Central memory CD8-positive, alpha-beta T cell (primary cell): ENCODE measurements at places on chromosomes 7 and 10.
A peak's percentile ranks its signal among the peaks of the same experiment; 100 is the strongest.

GRCh38 chr10:28620251-28620650 is 57.1 kb upstream of the BAMBI start:
- H3K27me3 ChIP-seq: no peaks in the 10 kb centered on the region
- H3K4me3 ChIP-seq: no peak overlapping the region
- H3K27ac ChIP-seq: no peak overlapping the region
- no peak for DNase-seq
- H3K36me3 ChIP-seq: peaks cover 53% of the 10 kb centered on the region

GRCh38 chr7:73647725-73648592 is 19.7 kb upstream of the VPS37D start:
- peak overlapping the region; percentile 50 for H3K27ac ChIP-seq
- peaks cover 18% of the 10 kb centered on the region for H3K4me1 ChIP-seq
- H3K4me3 ChIP-seq: peak overlapping the region; percentile 70
- peaks cover 5% of the 10 kb centered on the region for H3K36me3 ChIP-seq
- DNase-seq: no peak
- peaks cover 85% of the 10 kb centered on the region for H3K27me3 ChIP-seq

DNA sequence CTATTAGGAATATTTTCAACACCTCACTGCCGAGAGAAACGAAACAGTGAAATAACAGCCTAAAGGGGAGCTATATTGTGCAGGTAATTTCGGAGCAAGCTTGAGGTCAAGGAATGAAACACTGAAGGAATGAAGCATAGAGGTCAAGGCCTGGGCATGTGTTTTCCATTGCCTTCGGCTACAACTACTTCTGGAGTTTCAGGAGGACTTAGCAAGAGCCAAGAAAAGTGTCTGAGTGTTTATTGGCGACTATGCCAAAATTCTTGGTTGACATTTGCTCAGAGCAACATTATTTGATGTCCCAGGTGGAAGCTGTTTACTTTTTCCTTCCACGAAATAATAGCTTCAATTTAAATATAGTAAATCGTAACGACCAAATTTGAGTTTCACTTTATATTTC is 89.6 kb upstream of the IFRD1 start:
- H3K36me3 ChIP-seq: no peaks in the 10 kb centered on the region
- H3K4me3 ChIP-seq: no peak overlapping the region
- H3K4me1 ChIP-seq: no peaks in the 10 kb centered on the region

DNA sequence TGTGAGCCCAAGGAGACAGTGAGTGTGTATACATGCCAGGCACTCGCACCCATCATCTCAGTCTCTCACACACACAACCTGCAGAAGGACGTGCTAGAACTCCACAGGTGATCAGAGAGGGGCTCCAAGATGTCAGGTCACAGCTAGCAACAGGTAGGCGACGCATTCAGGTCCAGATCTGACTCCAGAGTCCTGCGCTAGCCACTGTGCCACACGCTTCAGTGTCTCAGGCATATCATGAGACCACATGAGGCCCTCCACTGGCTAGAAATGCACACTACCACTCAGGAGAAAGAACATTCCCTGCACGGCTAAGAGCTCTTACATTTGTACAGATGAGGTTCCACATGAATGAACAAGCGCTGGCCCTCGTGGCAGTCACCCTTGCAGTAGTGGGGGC is 11.5 kb downstream of the AKR1B1 start:
- no peak overlapping the region for H3K4me3 ChIP-seq
- H3K4me1 ChIP-seq: peaks cover 5% of the 10 kb centered on the region
- H3K27ac ChIP-seq: no peak overlapping the region
- peaks cover 36% of the 10 kb centered on the region for H3K36me3 ChIP-seq
- DNase-seq: no peak

DNA sequence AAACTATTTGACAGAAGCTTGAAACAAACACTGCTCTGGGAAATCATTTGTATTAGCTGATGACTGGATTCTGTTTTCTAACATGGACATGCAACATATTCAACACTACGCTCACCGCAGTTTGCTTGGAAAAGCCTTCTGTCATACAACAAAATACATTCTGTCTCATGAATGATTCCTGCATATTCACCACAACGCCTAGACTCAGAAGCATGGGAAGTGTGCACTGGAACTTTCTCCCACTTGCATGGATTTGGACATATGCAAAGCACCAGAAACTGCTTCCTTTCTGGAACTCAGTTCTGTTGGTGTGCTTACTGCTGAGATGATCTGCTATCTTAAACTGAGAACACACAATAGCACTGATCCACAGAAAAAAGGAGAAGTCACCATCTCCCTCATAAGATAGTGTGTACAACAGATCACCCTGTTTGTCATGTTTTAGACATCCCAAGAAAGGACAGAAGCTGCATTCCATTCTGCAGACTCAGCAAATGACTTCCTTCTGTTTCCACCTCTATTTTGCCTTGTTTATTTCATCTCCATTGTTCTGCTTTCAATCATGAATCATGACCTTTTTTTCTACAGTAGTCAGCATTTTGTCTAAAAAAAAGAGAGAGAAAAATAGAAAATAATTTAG is 115.8 kb downstream of the HTR7 start:
- H3K27me3 ChIP-seq: peaks cover 16% of the 10 kb centered on the region
- H3K36me3 ChIP-seq: no peaks in the 10 kb centered on the region
- no peaks in the 10 kb centered on the region for H3K4me1 ChIP-seq

DNA sequence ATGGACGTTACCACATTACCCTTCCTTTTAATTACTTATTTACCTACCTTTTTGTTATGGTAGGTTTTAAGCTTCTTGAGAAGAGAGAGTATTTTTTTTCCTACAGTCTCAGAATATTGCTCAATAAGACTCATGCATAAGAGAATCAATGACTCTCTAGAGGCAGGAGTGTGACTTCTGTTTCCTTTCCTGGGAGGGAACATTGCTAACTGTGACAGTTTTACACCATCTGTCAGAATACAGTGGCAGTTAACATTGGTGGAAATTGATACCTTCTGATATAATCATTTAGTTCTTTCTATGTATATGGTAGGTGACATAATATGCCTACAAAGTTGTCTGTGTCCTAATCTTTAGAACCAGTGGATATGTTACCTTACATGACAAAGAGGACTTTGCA is 348.7 kb upstream of the POT1 start:
- no peak overlapping the region for H3K4me3 ChIP-seq
- no peak overlapping the region for H3K27ac ChIP-seq
- H3K36me3 ChIP-seq: peaks cover 2% of the 10 kb centered on the region
- no peaks in the 10 kb centered on the region for H3K27me3 ChIP-seq
- no peak for DNase-seq

DNA sequence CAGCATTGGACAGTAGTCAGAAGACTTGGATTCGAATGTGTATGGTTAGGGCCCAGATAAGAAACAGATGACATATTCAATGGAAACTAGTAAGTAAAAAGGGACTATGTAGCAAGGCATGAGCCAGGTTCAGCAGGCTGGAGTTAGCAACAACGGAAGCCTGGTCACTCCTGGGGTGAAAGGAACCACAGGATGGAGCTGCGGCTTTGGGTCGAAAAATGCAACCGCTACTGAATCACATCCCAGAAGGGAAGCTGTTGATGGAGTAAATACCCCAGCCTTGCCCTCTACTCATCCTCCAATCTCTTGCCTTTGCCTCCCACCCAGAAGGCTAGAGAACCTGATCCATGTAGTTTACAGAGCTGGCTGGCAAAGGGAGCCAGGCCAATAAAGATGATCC is 37.5 kb upstream of the EGR2 start:
- H3K36me3 ChIP-seq: peaks cover 2% of the 10 kb centered on the region
- no peak for DNase-seq
- no peaks in the 10 kb centered on the region for H3K27me3 ChIP-seq
- H3K27ac ChIP-seq: peak overlapping the region; percentile 68
- peaks cover 62% of the 10 kb centered on the region for H3K4me1 ChIP-seq

DNA sequence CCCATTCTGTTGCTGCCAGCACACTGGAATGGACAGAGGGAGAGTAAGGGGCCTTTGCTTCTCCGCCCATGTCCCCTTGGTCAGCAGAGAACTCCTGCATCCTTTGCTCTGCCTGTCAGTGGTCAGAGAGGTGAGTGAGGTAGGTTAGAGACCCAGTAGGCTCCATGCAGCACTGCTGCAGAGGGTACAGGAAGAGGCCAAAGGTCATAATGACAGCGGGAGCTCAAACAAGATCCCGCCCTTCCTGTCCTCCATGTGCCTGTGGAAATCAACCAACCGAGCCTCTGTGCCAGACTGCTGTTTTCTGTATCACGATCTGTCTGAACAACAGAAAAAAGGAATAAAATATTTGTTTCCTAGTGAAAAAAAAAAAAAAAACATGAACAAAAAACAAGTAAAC is 81.4 kb downstream of the ZNF33B start:
- DNase-seq: no peak
- H3K27me3 ChIP-seq: no peaks in the 10 kb centered on the region
- no peak overlapping the region for H3K4me3 ChIP-seq
- H3K4me1 ChIP-seq: peaks cover 15% of the 10 kb centered on the region
- peaks cover 7% of the 10 kb centered on the region for H3K36me3 ChIP-seq

GRCh38 chr7:23628370-23628769 is 31.2 kb downstream of the CCDC126 start:
- no peaks in the 10 kb centered on the region for H3K27me3 ChIP-seq
- H3K4me1 ChIP-seq: peaks cover 12% of the 10 kb centered on the region
- no peak for DNase-seq
- H3K4me3 ChIP-seq: no peak overlapping the region

- peaks cover 14% of the 10 kb centered on the region for H3K27me3 ChIP-seq
- H3K27ac ChIP-seq: no peak overlapping the region
- peaks cover 2% of the 10 kb centered on the region for H3K36me3 ChIP-seq
- H3K4me3 ChIP-seq: no peak overlapping the region
- no peaks in the 10 kb centered on the region for H3K4me1 ChIP-seq
- no peak for DNase-seq
Measured at GRCh38 chr7:47577321-47577919, 4.5 kb downstream of the TNS3 start.

- no peak overlapping the region for H3K27ac ChIP-seq
- no peaks in the 10 kb centered on the region for H3K4me1 ChIP-seq
- H3K4me3 ChIP-seq: no peak overlapping the region
Measured at GRCh38 chr7:96097835-96098234, 224.1 kb downstream of the SLC25A13 start.

DNA sequence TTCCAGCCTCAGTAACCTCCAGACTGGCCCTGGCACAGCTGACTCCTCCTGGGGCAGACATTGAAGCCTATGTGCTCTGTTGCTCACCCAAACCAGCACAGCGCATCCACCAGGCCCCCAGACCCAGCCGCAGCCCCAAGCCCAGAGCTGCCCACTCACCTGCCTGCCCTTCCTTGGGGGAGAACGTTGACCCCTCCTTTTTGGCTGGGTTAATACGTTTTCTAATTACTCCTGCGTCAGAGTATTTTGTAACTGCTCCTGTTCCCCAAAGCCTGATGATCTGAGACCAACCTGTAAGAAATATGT is 106.9 kb upstream of the NPS start:
- H3K4me3 ChIP-seq: no peak overlapping the region
- no peaks in the 10 kb centered on the region for H3K36me3 ChIP-seq
- no peak overlapping the region for H3K27ac ChIP-seq
- H3K27me3 ChIP-seq: no peaks in the 10 kb centered on the region
- no peaks in the 10 kb centered on the region for H3K4me1 ChIP-seq

- no peak overlapping the region for H3K27ac ChIP-seq
- peaks cover 2% of the 10 kb centered on the region for H3K36me3 ChIP-seq
Measured at GRCh38 chr10:119461380-119461779, 81.1 kb downstream of the RGS10 start.

GRCh38 chr10:62277971-62278370 is 9.3 kb upstream of the RTKN2 start:
- H3K27me3 ChIP-seq: peaks cover 8% of the 10 kb centered on the region
- no peaks in the 10 kb centered on the region for H3K36me3 ChIP-seq
- no peak for DNase-seq
- no peak overlapping the region for H3K4me3 ChIP-seq

DNA sequence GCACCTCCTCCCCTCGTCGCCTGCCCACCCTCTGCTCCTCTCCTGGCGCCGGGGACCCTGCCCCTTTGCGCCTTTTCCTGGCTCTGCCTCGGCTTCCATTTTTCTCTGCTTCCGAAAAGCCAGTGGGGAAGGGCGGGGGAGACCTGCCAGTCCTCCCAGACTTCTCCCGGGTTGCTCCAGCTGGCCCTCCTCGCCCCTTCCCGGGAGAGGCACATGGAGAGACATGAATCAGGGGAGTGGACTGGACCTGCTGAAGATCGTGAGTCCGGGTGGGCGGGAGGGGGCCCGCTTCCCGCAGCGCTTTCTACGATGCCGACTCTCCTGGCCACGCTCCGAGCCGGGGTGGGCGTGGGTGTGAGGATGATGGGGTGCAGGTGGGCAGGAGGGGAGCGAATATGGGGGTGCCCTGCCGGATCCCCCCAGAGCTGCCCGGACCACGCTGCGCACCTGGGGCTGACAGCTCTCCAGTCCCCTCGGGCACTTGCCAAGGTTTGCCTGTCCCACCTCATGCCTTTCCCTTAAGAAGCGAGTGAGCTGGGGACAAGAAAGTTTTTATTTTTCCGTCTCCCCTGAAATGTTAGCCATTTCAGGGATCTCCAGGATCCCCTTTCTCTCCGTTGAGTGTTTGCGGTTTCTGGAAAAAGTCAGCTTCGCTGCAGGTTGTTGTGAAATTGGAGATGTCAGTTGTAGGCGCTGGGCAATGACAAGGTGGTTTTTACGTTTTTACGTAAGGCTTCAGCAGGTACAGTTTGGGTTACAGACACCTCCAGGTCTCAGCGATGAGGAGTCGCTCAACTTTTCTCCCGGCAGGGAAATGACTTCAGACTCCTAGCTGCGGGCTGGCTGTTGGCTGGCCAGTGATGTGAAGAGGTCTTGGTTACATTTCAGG is 977 bp downstream of the CACNB2 start:
- no peak overlapping the region for H3K4me3 ChIP-seq
- H3K36me3 ChIP-seq: no peaks in the 10 kb centered on the region
- H3K27me3 ChIP-seq: peaks cover 15% of the 10 kb centered on the region
- DNase-seq: no peak
- no peaks in the 10 kb centered on the region for H3K4me1 ChIP-seq

- no peaks in the 10 kb centered on the region for H3K4me1 ChIP-seq
- DNase-seq: no peak
- no peak overlapping the region for H3K27ac ChIP-seq
- no peaks in the 10 kb centered on the region for H3K27me3 ChIP-seq
Measured at GRCh38 chr10:5070648-5071410, 23.4 kb upstream of the AKR1C3 start.

DNA sequence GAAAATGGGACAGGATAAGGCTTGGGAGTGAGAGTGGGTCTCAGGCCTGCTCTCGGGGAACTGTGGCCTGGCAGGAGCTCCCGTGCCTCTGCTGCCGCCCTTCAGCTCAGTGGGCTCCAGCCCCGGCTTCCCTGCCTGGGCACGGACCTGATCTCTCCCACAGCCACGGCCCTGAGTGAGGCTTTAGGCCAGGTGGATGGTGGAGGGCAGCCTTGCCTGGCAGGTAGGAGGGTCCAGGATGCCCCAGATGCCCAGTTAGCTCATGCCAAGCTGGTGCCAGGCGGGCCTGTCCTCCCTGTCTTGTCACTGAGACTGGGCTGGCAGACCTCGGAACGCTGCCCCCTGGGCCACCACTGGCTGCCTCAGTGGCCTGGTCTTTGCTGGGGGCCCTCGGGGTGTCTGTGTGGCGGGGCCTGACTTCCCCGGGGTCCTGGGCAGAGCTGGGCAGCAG is 116.6 kb downstream of the INPP5A start:
- peaks cover 6% of the 10 kb centered on the region for H3K4me1 ChIP-seq
- DNase-seq: no peak
- no peak overlapping the region for H3K27ac ChIP-seq
- H3K27me3 ChIP-seq: no peaks in the 10 kb centered on the region

GRCh38 chr10:60964257-60965235 is 20.6 kb upstream of the RHOBTB1 start:
- H3K27me3 ChIP-seq: peaks cover 46% of the 10 kb centered on the region
- no peak for DNase-seq
- no peak overlapping the region for H3K4me3 ChIP-seq
- H3K4me1 ChIP-seq: no peaks in the 10 kb centered on the region

GRCh38 chr10:24269476-24269875 is 60.5 kb downstream of the KIAA1217 start:
- no peak overlapping the region for H3K27ac ChIP-seq
- no peaks in the 10 kb centered on the region for H3K36me3 ChIP-seq
- H3K4me1 ChIP-seq: no peaks in the 10 kb centered on the region
- no peaks in the 10 kb centered on the region for H3K27me3 ChIP-seq
